MV-4-11 (cell line): ENCODE measurements at places on chromosomes 6 and 20.

- peak; percentile 54 for DNase-seq
Measured at GRCh38 chr6:45021676-45022075, 306.5 kb upstream of the RUNX2 start.

DNA sequence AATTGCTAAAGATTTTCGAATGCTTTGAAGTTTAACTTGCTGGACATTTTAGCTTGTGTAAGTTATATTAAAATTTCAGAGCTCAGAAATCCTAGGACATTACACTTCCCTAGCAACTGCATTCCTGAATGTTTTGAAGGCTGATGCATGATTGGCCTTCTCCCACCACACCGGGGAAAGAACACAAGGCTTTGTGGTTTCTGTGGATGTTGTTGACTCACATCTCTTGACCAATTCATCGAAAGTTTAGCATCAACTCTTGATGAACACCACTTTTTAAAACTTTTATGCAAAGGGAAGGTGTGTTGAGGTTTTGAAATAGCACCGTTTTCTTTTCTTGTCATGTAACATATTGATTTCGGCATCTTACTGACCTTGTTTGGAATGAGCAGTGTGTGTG, 81.1 kb downstream of the RIMS1 start:
- no peak for DNase-seq

DNA sequence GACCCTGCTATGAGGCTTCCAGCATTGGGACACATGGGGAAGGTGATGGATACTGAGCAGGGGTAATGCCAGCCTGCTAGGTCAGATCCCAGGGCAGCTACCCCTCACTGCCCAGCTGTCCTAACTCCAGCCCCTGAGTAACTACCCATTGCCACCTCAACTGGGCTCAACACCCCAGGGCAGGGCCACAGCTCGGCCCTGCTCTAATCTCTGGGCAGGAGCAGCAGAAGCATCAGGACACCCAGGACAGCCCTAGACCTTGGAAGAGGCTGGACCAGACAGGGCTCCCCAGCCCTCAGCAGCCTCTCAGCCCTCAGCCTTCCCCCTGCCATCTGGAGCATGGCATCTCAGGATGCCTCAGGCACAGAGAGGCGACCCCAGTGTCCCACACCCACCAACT, 67.4 kb upstream of the TOP1 start:
- no peak for DNase-seq

GRCh38 chr6:43578748-43579147, 2.8 kb downstream of the POLH start:
- DNase-seq, result no peak

- no peak for DNase-seq
Measured at GRCh38 chr6:78597966-78598365, 269.4 kb upstream of the IRAK1BP1 start.

- DNase-seq, result no peak
Measured at GRCh38 chr6:79377888-79378348, 143.4 kb upstream of the HMGN3 start.

DNA sequence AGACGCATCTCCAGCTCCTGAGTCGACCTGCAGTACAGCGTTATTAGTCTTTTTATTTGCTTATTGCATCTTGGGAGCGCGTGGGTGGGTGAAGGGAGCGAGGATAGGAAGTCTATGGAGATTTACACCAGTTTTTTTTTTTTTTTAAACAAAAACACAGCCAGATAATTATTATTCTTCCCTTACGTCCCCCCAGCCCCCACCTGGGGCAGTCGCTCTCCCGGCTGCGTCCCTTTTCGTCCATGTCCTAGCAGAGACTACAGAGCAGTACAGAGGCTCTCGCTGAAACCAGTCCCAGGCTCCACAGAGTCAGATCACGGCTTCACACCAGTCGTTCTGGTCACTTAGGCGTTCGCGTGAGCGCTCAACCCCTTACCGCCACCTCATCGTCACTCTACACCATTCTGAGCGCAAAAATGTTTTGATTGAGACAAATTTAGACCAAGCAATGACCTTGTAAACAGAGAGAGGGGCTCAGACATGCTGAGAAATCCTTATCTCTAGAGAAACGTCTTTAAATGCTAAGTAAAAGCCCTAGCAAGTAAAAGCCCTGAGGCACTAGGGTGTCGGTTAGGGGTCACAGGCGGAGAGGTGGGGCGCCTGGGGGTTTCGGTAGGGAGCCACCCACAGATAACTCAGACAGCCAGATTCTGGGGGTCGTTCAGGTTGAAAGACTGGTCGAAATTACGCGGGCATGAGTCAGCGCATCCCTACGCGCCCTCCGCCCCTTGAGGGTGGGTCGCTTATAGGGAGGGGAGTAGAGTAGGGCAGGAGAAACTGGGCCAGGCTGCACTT, 975 bp upstream of the PPT2 start:
- DNase-seq, result no peak

GRCh38 chr20:24770628-24771541, 178.2 kb upstream of the CST7 start:
- DNase-seq, result no peak

- no peak for DNase-seq
Measured at GRCh38 chr6:74320074-74320473, 624.1 kb downstream of the CD109 start.

DNA sequence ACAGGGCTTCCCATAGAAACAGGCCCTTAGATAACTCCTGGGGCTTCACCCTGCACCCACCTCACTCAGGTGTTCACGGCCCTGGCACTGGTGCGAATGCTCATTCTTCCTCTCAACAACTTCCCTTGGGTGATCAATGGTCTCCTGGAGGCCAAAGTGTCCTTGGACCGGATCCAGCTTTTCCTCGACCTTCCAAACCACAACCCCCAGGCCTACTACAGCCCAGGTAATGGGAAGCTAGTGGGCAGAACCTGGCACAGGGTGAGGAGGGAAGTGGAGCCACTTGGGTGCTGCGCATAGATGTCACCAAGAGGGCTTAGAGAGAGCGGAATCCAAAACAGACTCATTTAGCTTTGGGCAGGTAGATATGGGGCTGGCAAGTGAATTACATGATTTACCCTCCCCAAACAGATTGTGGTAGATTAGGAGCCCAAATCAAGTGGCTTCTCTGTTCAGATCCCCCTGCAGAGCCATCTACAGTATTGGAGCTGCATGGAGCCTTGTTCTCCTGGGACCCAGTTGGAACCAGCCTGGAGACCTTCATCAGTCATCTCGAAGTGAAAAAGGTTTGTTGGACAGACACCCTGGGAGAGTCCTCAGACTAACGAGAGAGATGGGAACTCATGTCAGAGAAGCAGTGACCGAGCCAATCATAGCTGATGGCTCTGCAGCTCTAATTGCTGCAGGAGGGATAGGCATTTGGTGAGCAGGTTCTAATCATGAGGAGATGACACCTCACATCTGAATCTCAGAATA, 8.5 kb downstream of the ABCC10 start:
- DNase-seq, result no peak

DNA sequence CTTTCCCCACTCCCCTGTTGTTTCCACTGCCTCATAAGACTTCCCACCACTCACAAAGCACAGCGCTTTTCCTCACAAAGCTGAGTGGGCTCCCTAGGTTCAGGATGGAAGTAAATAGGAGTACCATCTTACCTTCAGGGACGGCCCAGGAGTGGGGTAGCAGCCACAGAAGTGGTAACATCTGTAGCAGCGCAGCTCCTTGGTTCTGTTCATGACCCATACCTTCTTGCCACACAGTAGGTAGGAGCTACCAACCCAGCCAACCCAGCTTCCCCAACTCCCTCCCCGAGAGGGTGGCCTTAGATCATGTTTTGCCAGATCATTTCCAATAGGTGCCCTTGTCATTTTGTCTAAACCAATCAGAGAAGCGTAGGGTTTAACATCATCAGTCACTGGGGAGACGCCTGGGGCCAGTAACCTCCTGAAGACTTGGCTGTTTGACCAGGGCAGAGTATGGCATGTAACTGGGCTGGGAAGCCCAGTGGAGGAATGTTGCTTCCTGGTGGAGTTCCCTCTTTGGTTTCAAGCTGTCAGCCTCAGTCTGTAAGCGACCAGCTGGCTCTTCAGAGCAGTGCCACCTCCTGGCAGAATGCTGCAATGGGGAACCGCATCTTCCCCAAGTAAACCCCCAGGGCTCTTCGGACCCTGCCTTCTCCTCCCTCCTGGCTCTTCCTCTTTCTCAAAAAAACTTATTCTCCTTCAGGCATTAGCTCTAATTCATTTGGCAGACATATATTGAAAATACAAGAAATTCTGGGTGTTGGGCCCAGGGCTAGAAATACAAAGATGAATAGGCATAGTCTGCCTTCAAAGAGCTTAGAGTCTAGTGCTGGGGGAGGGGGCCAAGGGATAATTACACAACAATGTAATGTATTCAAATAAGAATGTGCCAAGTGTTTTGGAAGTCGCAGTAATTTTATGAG, at the start of gene HLA-DMA:
Gene HLA-DMA (minus strand): TSS at position 281 of the 923 bp plus-strand sequence. CDS start 61 bp downstream, at position 220.
- DNase-seq, result peak; percentile 98

- no peak for DNase-seq
Measured at GRCh38 chr6:19988555-19988954, 151.4 kb downstream of the ID4 start.

- DNase-seq, result no peak
Measured at GRCh38 chr6:132544826-132545225, 6.7 kb downstream of the TAAR9 start.

DNA sequence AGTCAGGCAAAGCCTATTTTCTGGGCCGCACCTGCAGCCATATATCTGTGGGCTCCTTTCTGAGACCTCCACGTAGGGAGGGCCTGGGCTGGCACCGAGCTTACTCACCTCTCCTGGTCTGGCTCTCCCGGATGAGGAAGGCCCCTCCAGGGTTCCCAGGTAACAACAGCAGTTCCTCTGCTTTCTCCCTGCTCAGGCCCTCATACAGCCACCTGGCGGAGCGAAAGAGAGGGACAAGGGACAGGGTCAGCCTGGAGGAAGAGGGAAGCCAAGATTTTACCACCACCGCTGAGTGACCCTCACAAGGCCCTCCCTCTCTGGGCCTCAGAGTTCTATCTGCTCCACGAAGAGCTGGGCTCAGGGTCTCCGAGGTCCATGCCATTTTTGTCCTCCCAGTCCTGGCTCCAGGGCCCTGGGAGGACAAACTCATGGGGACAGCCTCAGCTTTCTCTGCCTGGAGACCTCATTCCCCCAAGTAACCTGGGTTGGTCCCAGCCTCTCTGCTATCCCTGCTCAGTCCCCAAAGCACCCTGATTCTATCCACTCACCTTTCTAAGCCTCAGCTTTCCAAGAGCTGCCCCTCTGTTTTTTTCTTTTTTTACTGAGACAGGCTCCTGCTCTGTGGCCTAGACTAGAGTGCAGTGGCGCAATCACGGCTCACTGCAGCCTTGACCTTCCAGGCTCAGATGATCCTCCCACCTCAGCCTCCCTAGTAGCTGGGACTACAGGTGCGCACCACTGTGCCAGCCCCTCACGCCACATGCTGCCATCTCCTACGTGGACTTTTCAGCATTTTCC, 13.3 kb downstream of the SLA2 start:
- DNase-seq, result no peak

DNA sequence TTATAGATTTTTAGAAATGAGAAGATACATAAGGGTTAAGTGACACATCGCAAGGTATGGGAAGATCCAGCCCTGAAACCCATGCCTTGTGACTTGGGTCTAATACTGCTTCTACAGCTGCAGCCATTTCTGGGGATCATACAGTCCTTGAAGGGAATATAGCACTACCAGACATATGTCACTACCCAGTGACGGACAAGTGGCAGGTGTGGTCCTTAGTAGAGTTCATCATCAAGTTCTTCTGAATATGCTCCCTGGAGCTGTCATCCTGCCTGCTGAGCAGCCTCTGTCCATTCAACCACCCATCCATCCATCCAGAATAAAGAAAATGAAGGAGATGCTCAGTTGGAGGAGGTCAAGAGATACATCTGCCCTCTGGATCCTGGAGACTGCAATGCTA, 118.6 kb upstream of the ASF1A start:
- DNase-seq, result no peak

DNA sequence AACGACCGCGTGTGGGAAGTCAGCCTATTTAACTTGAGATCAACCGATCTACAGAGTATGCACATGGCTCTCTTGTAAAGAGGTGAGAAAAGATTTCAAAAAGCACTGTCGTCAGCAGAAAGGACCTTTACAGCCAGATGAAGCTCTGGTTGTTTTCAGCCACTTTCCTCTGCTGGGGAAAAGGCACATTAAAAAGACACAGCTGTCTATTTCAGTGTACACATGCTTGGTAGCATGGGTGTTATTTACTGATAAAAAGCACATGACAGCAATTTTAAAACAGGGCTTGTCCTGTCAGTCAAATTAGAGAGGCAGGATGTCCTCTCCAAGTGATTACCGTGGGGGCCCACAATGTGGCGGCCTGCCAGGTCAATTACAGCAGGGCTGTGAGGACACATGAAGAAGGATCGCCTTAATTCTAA, 188.9 kb downstream of the PRKN start:
- DNase-seq, result no peak

DNA sequence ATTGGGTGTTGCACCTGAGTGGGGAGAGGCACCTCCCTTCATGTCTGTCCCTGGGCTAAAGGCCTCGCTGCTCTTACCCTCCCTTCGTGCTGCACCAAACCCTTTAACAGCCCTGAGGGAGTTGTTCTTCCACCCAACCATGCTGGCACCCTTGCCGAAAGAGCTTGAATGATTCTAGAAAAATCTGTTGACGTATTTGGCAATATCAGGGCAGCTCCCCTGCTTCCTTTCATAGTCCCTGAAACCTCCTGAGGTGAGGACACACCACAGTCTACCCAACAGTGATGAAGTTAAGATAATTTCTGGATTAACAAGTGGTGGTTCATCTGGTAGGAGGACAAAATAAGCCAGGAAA, 15.3 kb downstream of the CD83 start:
- no peak for DNase-seq

- DNase-seq, result no peak
Measured at GRCh38 chr6:42007286-42008137, 42.8 kb upstream of the TAF8 start.
